ENCODE measurements at places on chromosomes 2 and 18.

DNA sequence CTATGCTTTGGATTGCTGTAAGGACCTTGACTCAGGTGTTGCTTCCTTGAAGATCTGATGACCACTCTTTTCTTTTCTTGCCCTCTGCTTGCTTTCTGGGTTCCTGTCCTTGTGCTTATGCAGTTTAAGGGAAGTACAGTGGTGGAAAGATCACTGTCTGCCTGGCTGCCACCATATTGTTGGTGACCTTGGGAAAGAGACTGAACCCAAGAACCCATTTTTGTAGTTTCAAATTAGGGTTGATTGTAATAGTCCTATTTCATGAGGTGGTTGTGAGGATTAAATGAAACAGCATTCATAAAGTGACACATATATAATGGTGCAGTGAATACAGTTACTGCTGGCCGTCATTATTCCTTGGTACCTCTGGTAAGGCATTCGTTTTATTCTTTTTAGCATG lies 41.1 kb downstream of the MAP4K4 start:
- no peak for DNase-seq

DNA sequence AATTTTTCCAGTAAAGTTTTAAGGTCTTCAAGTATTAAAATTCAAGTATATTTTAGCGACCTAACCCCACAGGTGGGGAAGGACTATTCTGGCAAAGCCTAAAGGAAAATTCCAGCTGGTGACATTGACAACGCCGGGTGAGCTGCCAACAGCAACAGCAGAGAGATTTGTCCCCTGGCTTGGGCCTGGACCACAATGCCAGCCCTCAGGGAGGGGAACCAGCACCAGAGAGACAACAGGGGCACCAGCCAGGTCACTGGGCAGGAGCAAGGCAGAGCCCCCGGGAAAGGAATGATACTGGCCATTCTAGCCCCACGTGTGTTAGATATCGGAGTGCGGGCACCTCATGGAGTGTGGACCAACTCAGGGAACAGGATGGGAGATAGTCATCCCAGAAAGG lies 95.7 kb downstream of the ARMC9 start:
- no peak for DNase-seq

GRCh38 chr2:181268174-181268867 lies 188.9 kb upstream of the ITGA4 start:
- no peak for DNase-seq

- peak; percentile 21 for DNase-seq
These were observed 24.5 kb downstream of the ROCK2 start for GRCh38 chr2:11319939-11320338.

DNA sequence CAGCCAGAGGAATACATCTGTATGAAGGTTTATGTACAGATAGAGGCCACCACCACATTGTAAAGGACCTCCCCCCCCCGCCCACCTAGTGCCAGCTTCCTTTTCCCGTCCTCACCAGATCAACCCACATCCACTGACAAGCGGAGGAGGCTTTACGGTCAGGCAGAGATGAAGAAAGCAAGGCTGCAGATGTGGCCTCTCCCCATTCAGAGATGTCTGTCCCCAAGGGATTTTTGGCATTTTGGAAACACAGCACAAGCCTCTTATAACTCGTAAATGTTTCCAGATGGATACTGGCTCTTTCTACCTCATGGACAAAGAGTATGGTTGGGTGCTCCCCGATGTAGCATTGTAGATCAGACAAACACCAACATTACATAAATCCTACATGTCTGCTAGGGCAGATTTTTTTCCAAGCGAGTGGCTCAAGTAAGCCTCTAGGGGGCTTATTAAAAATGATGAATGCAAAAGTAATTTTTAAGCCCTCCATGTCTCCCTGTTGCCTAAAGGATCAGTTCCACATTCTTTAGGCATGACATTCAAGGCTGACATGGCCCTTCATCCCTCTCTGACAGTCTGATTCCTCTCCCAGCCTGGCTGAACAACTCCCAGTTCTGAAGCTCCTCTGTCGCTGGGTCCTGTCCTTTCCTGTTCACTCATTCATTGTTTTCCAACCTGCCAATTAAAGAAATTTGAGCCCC lies 11.7 kb downstream of the VIT start:
- DNase-seq: no peak

GRCh38 chr2:193253014-193253530 lies 1058.3 kb upstream of the TMEFF2 start:
- DNase-seq: no peak

GRCh38 chr2:234939576-234939975 lies 12.2 kb upstream of the SH3BP4 start:
- no peak for DNase-seq

DNA sequence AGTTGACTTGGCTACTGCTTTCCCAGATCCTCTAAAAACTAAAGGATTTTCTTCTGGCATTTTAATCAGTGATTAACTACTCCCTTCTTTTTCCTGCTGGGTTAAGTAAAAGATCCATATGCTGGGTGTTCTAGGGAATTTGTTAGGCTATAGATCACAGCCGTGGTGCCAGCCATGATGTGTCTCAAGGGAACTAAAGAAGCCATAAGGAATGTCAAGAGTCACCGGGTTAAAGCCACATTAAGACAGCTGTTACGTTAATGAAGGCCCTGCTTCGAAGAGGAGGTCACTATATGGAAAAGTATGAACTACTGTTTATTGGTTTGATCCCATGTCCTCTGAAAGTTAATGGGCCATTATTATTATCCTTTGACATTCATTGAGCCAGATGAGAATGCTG lies 70.7 kb downstream of the PAX3 start:
- DNase-seq: no peak

GRCh38 chr2:7887441-7887840 lies 794.4 kb upstream of the ID2 start:
- no peak for DNase-seq

- DNase-seq: no peak
These were observed 85.4 kb upstream of the HS6ST1 start for GRCh38 chr2:128403814-128404708.

GRCh38 chr18:32175265-32175664 lies 14.6 kb upstream of the MEP1B start:
- DNase-seq: no peak

- DNase-seq: no peak
These were observed 230.8 kb downstream of the TMEM182 start for GRCh38 chr2:102992607-102993006.

DNA sequence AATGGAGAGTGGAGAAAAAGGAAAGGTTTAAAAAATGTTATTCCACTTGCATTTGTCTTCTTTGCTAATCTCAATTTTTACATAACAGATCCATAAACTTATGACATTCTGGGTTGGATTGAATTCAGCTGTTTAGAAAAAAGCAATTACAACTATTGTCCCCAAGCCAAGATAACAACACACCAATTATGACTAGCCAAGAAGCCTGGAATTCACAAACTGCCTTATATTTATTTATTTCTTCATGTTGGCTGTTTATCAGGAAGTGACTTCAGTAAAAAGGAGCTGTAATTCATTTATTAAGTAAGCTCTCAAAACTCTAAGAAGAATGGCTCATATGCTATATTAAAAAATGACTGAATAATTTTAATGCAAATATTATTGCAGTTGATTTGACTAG lies 137.4 kb downstream of the CALCRL start:
- DNase-seq: no peak

DNA sequence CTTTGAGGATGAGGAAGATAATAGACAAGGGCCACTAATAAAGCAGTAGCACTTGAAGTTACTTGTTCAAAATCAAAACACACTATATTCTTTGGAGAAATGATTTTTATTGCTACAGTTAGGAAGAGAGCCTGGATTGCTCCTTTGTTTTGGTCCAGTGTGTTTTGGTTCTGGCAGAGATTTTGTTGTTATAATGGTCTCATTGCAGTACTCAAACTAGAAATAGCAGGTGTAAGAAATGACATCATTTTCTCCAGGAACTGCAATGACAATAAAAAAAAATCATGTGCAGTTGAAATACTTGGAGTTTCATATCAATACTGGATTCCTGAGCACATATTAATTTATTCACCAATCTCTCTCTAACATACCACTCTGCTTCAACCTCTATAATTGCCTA lies 490.3 kb downstream of the CCDC85A start:
- no peak for DNase-seq

DNA sequence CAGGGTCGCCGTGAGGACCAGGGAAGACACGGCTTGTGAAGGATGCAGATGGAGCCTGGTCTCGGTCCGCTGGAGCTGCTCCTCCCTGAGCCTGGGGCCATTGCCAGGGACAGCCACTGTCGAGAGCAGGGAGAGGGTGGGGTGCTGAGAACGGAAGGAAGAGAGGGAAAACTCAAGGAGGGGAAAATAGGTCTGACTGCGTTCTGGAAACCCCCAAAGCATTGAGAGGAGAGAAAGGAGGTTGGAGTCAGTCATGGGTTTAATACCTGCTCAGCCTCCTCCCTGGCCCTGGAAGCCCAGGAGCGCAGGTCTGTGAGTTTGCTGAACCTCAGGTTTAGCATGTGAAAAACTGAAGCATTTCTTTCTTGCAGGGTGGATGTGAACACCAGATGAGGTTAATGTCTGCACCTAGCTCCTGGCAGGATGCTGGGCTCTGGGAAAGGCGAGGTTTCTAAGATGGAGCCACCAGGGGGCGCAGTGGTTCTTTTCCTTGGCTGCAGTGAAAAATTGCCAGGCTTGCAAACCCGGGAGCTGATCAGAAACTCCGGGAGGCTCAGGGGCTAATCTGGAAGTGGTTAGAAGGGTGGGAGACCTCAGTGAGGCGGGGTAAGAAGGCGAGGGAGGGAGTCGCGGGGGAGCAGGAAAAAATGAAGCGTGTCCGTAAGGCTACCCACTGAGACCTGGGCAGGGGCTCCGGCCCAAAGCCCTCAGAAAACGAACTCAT lies 33.6 kb upstream of the RNF149 start:
- DNase-seq: peak; percentile 78

- peak; percentile 26 for DNase-seq
These were observed 44.5 kb upstream of the MAP4K3 start for GRCh38 chr2:39481611-39482010.

GRCh38 chr18:22168360-22168921 lies 948 bp upstream of the GATA6 start:
- DNase-seq: no peak

GRCh38 chr2:101478181-101479001 lies 3.5 kb upstream of the RFX8 start:
- no peak for DNase-seq

DNA sequence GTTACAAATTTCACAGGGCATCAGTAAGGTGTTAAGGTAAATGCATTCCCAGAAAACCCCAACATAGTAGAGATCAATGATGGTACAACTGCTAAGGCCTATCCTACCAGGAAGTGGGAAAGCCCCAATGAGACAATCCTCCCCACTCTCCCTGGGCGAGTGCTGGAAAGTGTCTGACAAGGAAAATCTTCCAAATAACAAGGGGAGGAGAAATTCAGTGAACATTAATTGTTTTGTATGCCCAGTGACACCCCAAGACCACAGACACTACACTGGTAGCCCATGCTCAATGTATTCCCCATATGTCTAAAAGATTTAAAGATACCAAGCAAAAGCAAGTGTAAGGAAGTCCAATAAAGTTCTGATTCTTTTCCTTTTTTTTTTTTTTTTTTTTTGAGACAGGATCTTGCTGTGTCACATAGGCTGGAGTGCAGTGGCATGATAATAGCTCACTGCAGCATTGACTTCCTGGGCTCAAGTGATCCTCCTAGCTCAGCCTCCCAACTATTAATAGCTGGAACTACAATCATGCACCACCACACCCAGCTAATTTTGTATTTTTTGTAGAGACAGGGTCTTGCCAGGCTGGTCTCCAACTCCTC lies 24.7 kb downstream of the B4GALT6 start:
- DNase-seq: no peak

DNA sequence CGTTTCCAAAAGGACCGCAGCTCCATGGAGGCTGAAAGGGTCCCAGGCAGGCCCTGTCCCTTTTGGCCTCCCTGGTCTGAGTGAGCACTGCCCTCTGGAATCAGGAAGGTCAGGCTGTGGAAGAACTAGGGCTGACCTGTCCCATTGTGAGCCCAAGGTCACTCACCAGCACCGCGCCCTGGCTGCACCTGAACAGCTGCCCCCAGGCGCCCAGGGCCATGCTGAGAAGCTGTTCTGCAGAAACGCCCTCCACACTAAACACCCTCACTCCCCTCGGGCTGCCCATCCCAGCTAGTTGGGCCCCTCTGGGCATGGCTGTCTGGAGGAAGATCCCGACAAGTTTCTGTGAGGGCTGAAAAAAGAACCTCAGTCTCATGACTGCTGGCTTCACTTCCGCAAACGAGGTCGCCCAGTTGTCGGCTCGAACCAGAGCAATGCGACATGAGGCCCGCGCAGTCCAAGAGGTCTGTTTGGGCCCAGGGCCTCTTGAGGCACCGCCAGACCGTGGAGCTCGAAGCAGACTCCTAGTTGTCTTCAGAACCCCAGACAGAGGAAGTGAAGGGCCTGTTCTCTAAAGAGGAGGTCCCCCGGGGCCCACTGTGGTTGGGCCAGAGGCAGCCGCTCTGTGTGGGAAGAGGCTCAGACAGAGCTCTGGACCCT lies 64.4 kb downstream of the INPP5D start:
- no peak for DNase-seq

GRCh38 chr2:171084128-171084527 lies 76.6 kb downstream of the TLK1 start:
- no peak for DNase-seq

DNA sequence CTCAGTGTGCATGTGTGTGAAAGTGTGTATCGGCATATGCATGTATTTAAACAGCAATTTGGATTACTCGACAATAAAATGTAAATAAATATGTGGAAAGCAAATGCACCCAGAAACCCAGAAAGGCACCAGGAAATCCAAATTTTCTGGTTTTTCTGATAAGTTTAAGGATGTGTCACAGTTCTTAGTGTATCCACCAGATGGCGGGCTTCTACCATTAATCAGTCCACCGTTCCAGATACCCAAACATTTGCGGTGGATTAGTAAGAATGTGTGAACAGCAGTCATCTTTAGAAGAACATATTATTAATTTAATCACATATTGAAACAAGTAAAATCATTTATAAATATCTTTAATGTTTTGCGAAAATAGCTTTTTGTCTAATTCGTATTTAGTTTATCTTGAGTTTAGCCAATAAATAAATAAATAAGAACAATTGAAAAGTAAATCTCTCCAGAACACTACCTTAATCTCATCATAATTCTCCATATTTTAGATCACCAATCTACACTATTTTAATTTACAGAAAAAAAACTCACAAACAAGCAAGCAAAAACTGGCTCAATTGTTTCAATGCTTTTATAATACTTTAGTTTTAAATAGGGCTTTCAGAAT lies 298.9 kb downstream of the DSEL start:
- peak; percentile 35 for DNase-seq

GRCh38 chr2:25971596-25971995 lies 10.7 kb downstream of the KIF3C start:
- no peak for DNase-seq

GRCh38 chr2:240596491-240596931 lies 10.0 kb downstream of the CAPN10 start:
- no peak for DNase-seq

DNA sequence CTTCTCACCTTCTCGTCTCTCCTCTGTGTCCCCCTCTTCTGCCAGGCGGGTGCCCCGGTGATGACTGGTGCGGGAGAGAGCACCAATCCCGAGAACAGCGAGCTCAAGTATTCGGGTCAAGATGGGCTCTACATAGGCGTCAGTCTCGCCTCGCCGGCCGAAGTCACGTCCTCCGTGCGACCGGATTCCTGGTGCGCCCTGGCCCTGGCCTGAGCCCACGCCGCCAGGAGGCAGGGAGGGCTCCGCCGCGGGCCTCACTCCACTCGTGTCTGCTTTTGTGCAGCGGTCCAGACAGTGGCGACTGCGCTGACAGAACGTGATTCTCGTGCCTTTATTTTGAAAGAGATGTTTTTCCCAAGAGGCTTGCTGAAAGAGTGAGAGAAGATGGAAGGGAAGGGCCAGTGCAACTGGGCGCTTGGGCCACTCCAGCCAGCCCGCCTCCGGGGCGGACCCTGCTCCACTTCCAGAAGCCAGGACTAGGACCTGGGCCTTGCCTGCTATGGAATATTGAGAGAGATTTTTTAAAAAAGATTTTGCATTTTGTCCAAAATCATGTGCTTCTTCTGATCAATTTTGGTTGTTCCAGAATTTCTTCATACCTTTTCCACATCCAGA lies 31.3 kb downstream of the GATA6 start:
- no peak for DNase-seq

Data from iPS-NIHi11 (cell line).